ENCODE measurements at places on chromosomes 5 and 9. TPM values are rescaled to one million over a fixed set of nuclear protein-coding genes. Genes with fewer than 3 reads are reported as not detected.

Gene IL4
- total RNA-seq = not detected

DNA sequence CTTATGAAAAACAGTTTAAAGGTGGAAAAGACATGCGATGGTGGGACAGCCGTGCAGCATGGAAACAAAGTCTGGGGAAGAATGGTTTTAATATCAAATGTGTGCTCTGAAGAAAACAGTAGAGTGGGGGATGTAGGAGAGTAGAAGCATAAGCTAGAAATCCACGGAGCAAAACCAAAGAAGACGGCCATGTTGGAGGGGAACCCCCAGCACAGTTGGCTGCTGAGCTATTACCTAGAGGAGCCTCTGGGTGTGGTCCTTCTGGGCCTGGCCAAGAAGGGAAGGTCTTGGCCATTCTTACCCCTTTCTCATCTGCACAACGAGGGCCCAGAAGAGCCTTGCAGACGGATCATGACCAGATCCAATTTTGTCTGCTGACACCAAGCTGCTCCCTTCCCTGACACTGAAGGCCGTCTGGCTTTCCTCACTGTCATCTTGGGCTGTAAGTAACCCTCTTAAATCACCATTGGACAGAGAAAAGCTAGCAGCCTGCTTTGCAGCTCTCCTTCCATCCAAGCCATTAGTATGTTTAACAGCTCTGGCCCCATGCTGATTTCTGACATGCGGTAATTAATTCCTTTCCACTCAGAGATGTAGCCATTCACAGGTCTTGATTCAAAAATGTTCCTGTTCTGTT, 189.5 kb downstream of the SEC61B start:
- peak; percentile 31 for DNase-seq

DNA sequence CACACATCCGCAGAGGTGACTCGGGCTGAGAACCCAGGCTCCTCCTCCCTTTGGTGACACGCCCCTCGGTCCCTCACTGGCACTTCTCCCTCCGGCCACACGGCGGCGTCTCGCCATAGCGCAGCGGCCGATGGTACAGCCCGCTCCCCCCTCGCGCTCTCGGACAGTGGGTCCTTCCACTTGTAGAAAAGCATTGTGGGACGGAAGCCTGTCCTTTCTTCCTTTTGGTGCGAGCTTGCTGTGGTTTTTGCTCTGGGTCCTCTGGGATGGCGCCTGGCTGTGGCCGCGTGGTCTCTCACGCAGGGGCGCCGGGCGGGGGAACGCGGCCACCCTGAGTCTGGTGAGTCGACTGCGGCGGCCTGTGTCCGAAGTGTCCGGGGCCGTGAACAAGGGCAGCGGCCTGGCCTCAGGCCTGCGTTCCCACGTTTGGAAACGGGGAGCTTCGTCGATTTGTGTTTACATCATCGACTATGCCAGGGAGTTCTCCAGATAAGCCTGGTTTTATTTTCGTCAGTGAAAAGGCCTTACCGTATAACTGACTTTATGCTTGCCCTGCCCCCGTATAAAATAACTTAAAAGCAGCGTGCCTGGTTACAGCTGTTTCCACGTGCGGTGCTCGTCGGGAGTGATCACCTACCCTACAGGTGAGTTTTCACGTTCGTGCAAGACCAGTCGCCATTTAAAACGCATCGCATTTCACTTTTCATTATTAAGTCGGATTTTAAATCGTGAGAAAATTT, 258.3 kb downstream of the EPB41L4A start:
- DNase-seq = peak; percentile 91

DNA sequence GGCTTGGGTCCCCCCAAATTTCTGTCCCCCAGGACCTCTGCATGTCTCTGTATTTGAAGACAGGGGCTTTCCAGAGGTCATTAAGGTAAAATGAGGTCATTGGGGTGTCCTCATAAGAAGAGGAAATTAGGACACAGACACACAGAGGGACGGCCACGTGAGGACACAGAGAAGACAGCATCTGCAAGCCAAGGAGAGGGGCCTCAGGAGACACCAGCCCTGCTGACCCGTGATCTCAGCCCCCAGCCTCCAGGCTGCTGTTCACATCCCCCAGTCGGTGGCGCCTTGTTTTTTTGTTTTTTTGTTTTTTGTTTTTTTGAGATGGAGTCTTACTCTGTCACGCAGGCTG, 1.2 kb upstream of the CCDC183 start:
- no peak for DNase-seq

DNA sequence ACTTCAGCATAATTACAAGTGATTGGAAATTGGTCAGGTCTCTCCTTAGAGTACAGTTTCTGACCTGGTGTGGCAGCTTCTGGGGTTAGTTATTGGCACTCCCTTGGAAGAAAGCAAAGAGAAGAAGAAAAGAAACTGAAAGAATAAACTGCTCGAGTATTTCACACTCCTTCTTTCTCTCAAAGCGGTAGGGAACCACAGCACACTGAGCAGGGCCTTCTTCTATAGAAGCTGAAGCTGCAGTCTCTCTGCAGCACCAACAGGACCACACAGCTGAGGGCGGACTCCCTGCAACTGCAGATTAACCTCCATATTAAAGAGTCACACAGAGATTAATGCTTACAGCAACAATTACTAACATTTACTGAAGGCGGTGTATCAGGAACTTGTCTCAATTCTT, 152.0 kb downstream of the TRPM6 start:
- DNase-seq = peak; percentile 7

- DNase-seq = peak; percentile 62
These were observed 544.1 kb downstream of the RAB3C start for GRCh38 chr5:59126708-59127573.

DNA sequence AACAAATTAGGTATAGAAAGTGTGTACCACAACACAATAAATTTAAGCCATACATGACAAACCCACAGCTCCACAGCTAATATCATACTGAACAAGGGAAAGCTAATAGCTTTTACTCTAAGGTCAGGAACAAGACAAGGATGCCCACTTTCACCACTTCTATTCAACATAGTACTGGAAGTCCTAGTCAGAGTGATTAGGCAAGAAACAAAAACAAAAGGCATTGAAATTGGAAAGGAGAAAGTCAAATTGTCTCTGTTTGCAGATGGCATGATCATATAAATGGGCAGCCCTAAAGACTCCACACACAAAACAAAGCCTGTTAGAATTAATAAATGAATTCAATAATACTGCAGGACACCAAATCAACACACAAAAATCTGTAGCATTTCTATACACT, 548.8 kb downstream of the CTNND2 start:
- no peak for DNase-seq

Data from fibroblast of villous mesenchyme (primary cell).